ENCODE measurements at places on chromosomes 1 and 21. TPM values are rescaled to one million over a fixed set of nuclear protein-coding genes. Genes with fewer than 3 reads are reported as not detected.

DNA sequence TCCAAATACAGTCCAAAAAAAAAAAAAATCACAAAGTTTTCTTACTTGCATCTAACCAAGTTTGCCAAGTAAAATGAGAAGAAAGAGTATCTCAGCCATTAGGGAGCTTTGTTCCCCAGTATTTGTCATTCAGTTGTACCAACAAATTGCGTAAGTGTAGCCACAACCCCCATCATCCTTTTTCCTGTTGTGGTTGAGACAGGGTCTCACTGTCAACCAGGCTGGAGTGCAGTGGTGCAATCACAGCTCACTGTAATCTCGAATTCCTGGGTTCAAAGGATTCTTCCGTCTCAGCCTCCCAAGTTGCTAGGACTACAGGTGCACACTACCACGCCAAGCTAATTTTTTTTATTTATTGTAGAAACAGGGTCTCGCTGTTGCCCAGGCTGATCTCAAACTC is 9.5 kb downstream of the STX6 start:
- H3K27me3 ChIP-seq: no peaks in the 10 kb centered on the region
- H3K36me3 ChIP-seq: no peaks in the 10 kb centered on the region
- H3K4me1 ChIP-seq: peaks cover 8% of the 10 kb centered on the region
- no peak overlapping the region for H3K4me3 ChIP-seq
- H3K27ac ChIP-seq: no peak overlapping the region
- DNase-seq: no peak

DNA sequence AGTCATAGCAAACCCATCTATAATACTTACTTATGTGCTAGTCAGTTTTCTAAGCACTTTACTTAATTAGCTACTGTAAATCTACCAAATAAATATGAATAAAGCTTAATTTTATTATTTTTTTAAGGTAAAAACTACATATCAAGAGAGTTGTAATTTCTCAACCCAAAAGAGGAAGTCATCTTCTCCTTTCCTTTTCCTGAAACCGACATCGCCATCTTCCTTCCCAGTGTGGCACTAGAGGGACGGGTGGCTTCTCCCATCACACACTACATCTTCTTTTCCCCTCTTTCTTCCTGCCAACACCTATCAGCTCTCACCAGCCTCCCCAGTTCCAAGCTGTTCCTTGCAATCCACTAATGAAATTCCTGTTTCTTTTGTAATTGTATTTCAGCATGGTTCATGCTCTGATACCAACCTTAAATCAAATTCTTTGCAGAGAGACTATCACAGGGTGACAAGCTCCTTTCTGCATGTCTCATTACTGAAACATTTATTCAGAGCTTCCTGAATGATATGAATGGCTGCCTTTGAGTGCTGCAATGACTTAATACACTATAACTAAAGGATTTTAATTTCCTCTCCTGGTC is 251.6 kb upstream of the FAM78B start:
- no peak for DNase-seq
- no peak overlapping the region for H3K4me3 ChIP-seq
- no peaks in the 10 kb centered on the region for H3K27me3 ChIP-seq
- H3K36me3 ChIP-seq: no peaks in the 10 kb centered on the region
- no peaks in the 10 kb centered on the region for H3K4me1 ChIP-seq
- H3K27ac ChIP-seq: no peak overlapping the region

GRCh38 chr1:31095985-31096384 is 30.5 kb upstream of the PUM1 start:
- no peaks in the 10 kb centered on the region for H3K27me3 ChIP-seq
- H3K4me1 ChIP-seq: peaks cover 12% of the 10 kb centered on the region
- no peak for DNase-seq
- no peaks in the 10 kb centered on the region for H3K36me3 ChIP-seq

Gene ANGPTL1
- 19.9 TPM for total RNA-seq

DNA sequence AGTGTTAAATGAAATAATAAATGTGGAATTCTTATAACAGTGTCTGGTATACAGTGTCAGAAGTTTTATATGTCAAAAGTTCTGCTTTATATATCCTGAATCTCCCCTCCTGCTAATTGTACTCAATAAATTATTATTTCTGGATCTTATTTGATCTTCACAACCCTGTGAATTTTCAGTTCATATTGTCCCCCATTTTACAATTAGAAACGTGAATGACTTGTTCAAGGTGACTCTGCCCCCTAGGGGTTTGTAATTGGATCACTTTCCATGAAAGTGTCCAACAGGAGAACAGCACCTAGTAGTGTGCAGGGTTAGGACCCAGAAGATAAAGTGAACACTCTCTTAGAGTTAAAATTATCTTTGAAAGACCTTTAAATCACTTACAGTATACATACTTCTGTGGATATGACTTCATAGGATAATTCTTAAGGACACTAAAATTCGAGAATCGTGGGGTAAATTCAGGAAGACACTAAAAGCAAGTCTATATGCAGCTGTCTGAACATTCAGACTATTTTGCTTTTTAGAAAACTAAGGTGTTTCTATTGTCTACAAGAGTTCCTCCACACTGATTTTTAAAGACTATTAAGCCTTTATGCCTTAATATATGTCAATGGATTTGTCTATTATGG is 4.5 kb upstream of the DDR2 start:
- peak overlapping the region; percentile 68 for H3K27ac ChIP-seq
- no peak overlapping the region for H3K4me3 ChIP-seq
- H3K36me3 ChIP-seq: no peaks in the 10 kb centered on the region
- peaks cover 3% of the 10 kb centered on the region for H3K4me1 ChIP-seq
- H3K27me3 ChIP-seq: no peaks in the 10 kb centered on the region
- no peak for DNase-seq

DNA sequence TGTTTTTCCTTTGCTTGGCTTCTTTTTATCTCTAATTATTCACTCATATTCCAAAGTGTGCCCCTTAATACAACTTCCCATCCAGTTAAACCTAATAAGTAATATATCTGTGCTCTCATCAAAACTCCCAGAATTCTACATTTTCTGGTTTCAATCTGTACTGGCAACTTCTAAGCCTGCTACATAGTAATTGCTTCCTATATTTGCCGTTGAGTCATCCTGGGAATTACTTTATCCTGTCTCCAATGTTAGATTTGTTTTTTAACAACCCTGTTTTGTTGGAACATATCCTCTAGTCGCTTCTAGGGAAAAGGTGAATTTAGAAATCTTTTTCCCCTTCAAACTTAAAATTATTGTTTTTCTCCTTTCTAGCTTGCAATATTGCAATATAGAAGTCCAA is 620.5 kb upstream of the PKN2 start:
- no peaks in the 10 kb centered on the region for H3K27me3 ChIP-seq
- H3K4me1 ChIP-seq: no peaks in the 10 kb centered on the region
- DNase-seq: no peak
- no peaks in the 10 kb centered on the region for H3K36me3 ChIP-seq

GRCh38 chr1:181341026-181341632 is 142.2 kb upstream of the CACNA1E start:
- H3K36me3 ChIP-seq: no peaks in the 10 kb centered on the region
- H3K4me3 ChIP-seq: no peak overlapping the region
- DNase-seq: no peak
- H3K27me3 ChIP-seq: no peaks in the 10 kb centered on the region
- H3K27ac ChIP-seq: no peak overlapping the region

GRCh38 chr1:57325117-57325516 is 98.7 kb downstream of the DAB1 start:
- H3K36me3 ChIP-seq: no peaks in the 10 kb centered on the region
- H3K27me3 ChIP-seq: no peaks in the 10 kb centered on the region
- no peak overlapping the region for H3K4me3 ChIP-seq
- DNase-seq: no peak
- no peaks in the 10 kb centered on the region for H3K4me1 ChIP-seq
- H3K27ac ChIP-seq: no peak overlapping the region
